Fibroblast of the aortic adventitia (primary cell): ENCODE measurements at places on chromosomes 13 and 19. TPM values are rescaled to one million over a fixed set of nuclear protein-coding genes. Genes with fewer than 3 reads are reported as not detected.

Gene CD70
- total RNA-seq, result 0.09 TPM in 1 of 2 replicates, not detected in the other

Gene SMIM44
- total RNA-seq, result not detected in 2 replicates

Gene NPAS1
- 0.49 and 2.1 TPM in 2 replicates for total RNA-seq

Gene IGFL4
- 0.27 and 0.74 TPM in 2 replicates for total RNA-seq

Gene PALM3
- 0.16 TPM in 1 of 2 replicates, not detected in the other for total RNA-seq

Gene PODNL1
- 0.90 and 1.6 TPM in 2 replicates for total RNA-seq

Gene ZNF865
- 0.08 and 1.5 TPM in 2 replicates for total RNA-seq

Gene SIAH3
- total RNA-seq, result not detected in 2 replicates

Gene LIG4
- total RNA-seq, result 9.2 and 10.8 TPM in 2 replicates

Gene DPF1
- total RNA-seq, result 2.7 and 3.3 TPM in 2 replicates

Gene LGI4
- total RNA-seq, result 0.09 and 3.7 TPM in 2 replicates

Gene GAS6
- 33.3 and 45.1 TPM in 2 replicates for total RNA-seq

Gene ZMYM2
- 47.8 and 62.5 TPM in 2 replicates for total RNA-seq

Gene TNNI3
- total RNA-seq, result not detected in 2 replicates

Gene ETV2
- total RNA-seq, result 0.81 and 1.6 TPM in 2 replicates

Gene ZNF57
- total RNA-seq, result 3.4 and 4.8 TPM in 2 replicates

Gene ZNF331
- 10.6 and 11.4 TPM in 2 replicates for total RNA-seq

Gene ADGRE3
- total RNA-seq, result not detected in 2 replicates

Gene FPR1
- not detected in 2 replicates for total RNA-seq

Gene RASGRP4
- total RNA-seq, result not detected in 2 replicates

Gene GPR4
- 0.16 TPM in 1 of 2 replicates, not detected in the other for total RNA-seq

Gene C1QTNF9
- total RNA-seq, result not detected in 2 replicates

Gene ZNF540
- total RNA-seq, result 0.36 and 2.1 TPM in 2 replicates

Gene CGB3
- total RNA-seq, result not detected in 2 replicates

Gene COX7A1
- 5.4 and 17.0 TPM in 2 replicates for total RNA-seq

Gene PCP2
- not detected in 2 replicates for total RNA-seq

Gene GPR42
- not detected in 2 replicates for total RNA-seq

Gene TMEM238
- not detected in 2 replicates for total RNA-seq

Gene AP1M2
- total RNA-seq, result not detected in 2 replicates

Gene CLEC17A
- 0.09 TPM in 1 of 2 replicates, not detected in the other for total RNA-seq
